Hematopoietic multipotent progenitor cell treated with erythropoietin and hydrocortisone succinate and interleukin-3 and kit ligand, for 6 days (in vitro differentiated cells): ENCODE measurements at places on chromosomes 3 and 15.

DNA sequence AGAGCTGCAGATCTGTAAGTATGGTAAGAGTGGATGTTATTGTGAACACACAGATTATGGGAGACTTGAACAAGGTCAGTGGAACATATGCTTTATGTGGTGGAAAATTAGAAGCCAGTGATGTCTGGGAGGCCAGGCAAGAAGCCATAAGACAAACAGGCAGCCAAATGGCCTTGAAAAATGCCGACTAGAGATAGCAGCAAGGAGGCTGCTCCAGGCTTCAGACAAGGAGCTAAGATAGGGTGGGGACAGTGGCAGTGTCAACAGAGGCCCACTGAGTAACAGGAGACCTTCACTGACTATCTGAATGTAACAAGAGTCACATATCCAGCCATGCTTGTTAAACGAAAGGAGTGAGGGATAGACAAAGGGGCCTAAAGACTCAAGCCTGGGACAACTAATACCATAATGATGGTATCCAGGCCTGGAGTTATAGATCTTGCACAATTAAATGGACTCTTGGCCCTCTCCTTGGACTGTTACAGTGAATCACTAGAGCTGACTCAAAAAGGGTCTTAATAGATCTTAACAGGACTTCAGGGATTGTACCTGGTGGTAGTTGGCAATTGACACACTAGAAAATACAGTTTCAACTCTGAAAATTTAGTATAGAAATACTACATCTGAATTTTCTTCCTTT lies 50.6 kb downstream of the CFAP20DC start:
- DNase-seq: peak; percentile 34

GRCh38 chr3:170572665-170573253 lies 13.1 kb downstream of the SLC7A14 start:
- DNase-seq: no peak

GRCh38 chr3:138227650-138228049 lies 40.5 kb downstream of the ARMC8 start:
- DNase-seq: no peak

- DNase-seq: no peak
Observed at GRCh38 chr3:112498914-112499711, at the start of gene BTLA. Gene BTLA (minus strand): TSS chr3:112499472. CDS start chr3:112499358, 114 bp downstream.

DNA sequence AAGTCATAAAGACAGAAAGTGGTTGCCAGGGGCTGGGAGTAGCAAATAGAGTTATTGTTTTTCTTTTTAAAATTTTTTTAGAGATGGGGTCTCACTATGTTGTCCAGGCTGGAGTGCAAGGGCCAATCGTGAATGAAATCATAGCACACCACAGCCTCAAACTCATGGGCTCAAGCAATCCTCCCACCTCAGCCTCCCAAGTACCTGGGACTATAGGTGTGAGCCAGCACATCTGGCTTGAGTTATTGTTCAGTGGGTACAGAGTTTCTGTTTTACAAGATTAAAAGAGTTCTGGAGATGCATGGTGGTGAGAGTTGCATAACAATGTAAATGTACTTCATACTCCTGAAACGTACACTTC lies 23.6 kb downstream of the PFKFB4 start:
- no peak for DNase-seq

DNA sequence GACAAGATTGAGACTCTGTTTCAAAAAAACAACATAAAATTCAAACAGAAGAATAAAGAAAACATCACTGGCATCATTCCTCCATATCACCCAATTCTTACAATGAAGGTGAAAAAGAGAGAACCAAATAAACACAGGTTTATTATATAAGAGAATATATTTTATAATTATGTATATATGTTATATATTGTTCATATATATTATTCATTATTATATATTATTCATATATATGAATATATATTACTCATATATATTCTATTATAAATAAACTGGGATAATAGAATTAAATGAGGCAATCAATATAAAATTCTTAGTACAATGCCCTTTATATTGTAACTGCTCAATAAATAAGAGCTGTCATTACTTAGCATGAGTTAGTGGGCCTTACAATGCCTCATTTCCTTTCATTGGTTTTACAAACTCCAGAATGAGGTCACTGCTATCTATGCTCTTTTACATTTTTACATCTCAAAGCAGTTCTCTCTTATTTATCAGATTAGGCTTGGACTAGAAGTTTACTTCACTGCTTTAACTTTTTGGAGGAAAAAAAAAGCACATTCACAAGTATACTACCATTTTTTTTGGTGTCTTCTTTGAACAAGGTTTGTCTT lies 135.5 kb upstream of the TTC14 start:
- DNase-seq: no peak

GRCh38 chr15:77160562-77161478 lies 89.9 kb upstream of the TSPAN3 start:
- peak; percentile 48 for DNase-seq

DNA sequence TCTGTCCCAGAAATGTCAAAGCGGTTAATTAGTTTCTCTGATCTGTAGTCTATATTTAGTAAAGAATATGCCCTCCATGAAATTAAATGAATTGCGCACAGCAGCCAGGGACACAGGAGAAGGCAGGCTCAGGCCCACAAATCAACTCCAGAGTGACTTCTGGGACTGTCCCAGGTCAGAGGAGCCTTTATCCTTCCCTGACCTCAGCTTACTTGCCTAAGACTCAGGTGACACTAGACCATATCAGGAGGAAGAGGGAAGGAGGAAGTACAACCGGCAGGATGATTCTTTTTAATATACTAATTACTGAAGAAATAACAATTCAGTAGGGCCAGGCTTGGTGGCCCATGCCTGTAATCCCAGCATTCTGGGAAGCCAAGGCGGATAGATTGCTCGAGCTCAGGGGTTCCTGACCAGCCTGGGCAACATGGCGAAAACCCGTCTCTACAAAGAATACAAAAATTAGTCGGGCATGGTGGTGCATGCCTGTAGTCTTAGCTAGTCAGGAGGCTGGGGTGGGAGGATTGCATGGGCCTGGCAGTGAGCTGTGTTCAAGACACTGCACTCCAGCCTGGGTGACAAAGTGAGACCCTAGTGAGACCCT lies 1.8 kb upstream of the GPR15 start:
- no peak for DNase-seq

GRCh38 chr3:106263546-106263945 lies 394.7 kb upstream of the CBLB start:
- no peak for DNase-seq

DNA sequence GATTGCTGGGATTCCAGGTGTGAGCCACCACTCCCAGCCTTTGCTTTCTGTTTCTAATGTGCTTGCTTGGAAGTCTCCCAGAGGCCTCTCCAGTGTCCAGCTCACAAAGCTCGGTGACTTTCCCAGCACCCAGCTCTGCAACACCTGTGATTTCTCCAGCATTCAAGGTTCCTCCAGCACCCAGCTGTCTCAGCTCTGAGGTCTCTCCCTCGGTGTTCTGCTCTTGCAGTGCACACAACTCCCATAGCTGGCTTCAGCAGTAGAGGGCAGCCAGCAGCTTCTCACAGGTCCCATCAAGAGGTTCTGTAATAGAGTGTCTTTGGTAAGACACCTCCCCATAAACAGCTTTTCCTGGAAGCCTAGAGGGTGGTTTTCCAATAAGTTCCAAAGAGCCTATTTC lies 75.1 kb downstream of the GRM7 start:
- DNase-seq: no peak

DNA sequence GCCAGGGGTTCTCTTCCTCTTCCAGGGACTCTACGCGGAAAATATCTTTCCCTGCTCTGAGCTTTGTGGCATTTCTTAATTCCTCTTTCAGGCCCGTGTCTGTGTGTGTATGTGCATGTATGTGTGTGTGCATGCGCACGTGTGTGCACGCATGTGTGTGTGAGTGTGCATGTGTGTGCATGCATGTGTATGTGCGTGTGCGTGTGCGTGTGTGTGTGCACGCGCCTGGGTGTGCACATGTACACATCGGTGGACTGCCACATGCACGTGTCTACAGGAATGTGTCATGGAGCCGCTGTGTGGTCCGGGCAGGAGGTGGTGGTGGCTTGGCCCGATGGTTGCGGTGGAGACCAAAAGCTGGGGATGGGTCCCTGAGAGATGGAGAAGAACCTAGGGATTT lies 133.0 kb downstream of the FBLN2 start:
- no peak for DNase-seq

DNA sequence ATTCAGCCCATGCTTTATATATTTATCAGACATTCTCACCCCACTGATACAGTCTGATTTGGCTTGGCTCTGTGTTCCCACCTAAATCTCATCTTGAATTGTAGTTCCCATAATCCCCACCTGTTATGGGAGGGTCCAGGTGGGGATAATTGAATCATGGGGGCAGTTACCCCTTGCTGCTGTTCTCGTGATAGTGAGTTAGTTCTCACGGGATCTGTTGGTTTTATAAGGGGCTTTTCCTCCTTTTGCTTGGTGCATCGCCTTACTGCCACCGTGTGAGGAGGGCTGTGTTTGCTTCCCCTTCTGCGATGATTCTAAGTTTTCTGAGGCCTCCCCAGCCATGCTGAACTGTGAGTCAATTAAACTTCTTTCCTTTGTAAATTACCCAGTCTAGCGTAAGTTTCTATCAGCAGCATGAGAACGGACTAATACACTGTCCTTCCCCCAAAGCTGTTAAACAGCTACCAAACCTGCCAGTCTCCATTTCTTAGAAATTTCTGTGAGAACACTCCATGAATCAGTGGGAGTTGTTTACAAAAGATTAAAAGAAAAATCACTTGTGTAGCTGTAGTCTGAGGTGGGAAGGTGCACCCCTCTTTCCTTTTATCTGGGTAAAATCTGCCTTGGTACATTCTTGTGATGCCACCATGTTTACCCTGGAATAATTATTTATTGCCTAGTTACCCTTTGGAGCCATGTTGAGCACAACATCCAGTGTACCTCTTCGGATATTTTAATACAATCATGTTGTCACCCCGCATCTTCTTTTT lies 160.5 kb downstream of the THSD4 start:
- no peak for DNase-seq

DNA sequence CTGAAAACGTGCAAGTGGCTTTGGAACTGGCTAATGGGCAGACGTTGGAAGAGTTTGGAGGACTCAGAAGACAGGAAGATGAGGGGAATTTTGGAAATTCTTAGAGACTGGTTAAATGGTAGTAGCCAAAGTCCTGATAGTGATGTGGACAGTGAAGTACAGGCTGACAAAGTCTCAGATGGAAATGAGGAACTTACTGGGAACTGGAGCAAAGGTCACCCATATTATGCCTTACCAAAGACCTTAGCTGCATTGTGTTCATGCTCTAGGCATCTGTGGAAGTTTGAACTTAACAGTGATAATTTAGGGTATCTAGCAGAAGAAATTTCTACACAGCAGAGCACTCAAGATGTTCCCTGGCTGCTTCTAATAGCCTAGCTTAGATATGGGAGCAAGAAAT lies 28.6 kb upstream of the SERPINI2 start:
- peak; percentile 6 for DNase-seq

GRCh38 chr15:28030801-28031200 lies 68.3 kb downstream of the OCA2 start:
- no peak for DNase-seq

- no peak for DNase-seq
Observed at GRCh38 chr3:126314790-126315658, 42.2 kb downstream of the KLF15 start.

- peak; percentile 65 for DNase-seq
Observed at GRCh38 chr3:58025837-58026569, 17.8 kb downstream of the FLNB start.

DNA sequence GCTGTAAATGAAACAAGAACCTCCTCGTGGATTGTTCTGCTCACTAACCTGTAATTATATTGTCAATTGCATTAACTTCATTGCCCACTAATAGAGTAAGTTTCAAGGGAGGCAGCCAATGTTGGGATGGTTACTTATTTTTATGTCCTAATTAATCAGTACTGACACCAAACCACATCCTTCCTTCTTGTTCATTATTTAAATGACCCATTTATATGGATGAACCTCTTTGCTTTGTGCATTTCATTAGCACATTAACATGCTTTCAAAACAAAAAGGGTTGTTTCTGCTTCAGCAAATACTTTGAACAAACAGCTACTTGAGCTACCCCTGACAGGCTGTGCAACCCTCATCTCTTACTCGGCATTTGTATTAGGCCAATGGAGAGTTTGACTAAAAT lies 374.2 kb downstream of the MECOM start:
- no peak for DNase-seq
